Heart left ventricle (tissue), 16 donors: ENCODE measurements at places on chromosomes 2 and 18. TPM values are rescaled to one million over a fixed set of nuclear protein-coding genes. Genes with fewer than 3 reads are reported as not detected.
A peak's percentile ranks its signal among the peaks of the same experiment; 100 is the strongest.

- H3K27me3 ChIP-seq = no peaks in the 10 kb centered on the region
- H3K36me3 ChIP-seq = no peaks in the 10 kb centered on the region
- DNase-seq = no peak
- no peak overlapping the region for H3K4me3 ChIP-seq
- no peaks in the 10 kb centered on the region for H3K4me1 ChIP-seq
Observed at GRCh38 chr2:80007777-80008503, 296.6 kb downstream of the LRRTM1 start.

- DNase-seq = no peak
- no peaks in the 10 kb centered on the region for H3K27me3 ChIP-seq
- H3K4me3 ChIP-seq = no peak overlapping the region
- H3K36me3 ChIP-seq = no peaks in the 10 kb centered on the region
- no peak overlapping the region for H3K27ac ChIP-seq
Observed at GRCh38 chr18:23171581-23172156, 36.4 kb downstream of the CABLES1 start.

- H3K36me3 ChIP-seq = no peaks in the 10 kb centered on the region
- H3K4me3 ChIP-seq = peak overlapping the region; percentile 54
- no peak overlapping the region for H3K27ac ChIP-seq
- H3K27me3 ChIP-seq = no peaks in the 10 kb centered on the region
- H3K4me1 ChIP-seq = peaks cover 21% of the 10 kb centered on the region
Observed at GRCh38 chr18:58195278-58195765, 151.3 kb downstream of the NEDD4L start.

- no peaks in the 10 kb centered on the region for H3K4me1 ChIP-seq
- no peaks in the 10 kb centered on the region for H3K36me3 ChIP-seq
- H3K27ac ChIP-seq = no peak overlapping the region
- no peak for DNase-seq
- no peaks in the 10 kb centered on the region for H3K27me3 ChIP-seq
Observed at GRCh38 chr2:86645752-86646151, 22.1 kb upstream of the RNF103 start.

Gene CRACDL
- 2.7 TPM for total RNA-seq

Gene B3GNT7
- 8.9 TPM for total RNA-seq

Gene CKAP2L
- 0.10 TPM for total RNA-seq
